ENCODE measurements at places on chromosomes 7 and 10.

DNA sequence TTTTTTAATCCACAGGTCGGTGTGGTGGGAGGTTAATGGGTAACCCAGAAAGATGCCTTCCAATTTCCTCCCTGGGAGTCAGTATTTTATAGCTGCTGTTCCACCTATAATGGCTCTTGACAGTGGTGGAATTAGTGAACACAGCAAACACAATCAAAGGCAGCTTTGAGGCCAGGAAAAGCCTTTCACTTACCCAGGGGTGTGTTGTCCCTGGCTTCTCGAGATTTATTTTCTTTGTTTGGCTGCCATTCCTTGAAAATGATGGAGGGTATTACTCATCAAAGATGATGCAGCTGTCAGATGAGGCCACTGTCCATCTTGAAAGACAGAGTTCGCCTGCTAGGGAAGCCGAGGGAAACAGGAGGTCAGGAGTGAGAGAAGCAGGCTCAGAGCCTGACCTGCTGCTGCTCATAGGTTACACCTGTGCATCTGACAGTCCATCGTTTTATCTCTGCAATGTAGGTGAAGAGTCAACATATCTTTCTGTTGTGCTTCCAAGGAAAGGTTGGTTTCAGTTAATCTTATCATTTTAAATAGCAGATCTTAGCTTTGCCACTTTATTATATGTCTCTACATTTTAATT is 221.6 kb downstream of the XPNPEP1 start:
- no peak for DNase-seq

- DNase-seq: no peak
These were observed 5.3 kb downstream of the ESYT2 start for GRCh38 chr7:158824028-158824427.

GRCh38 chr10:93346108-93346507 is 136.0 kb downstream of the MYOF start:
- no peak for DNase-seq

GRCh38 chr7:88586219-88586618 is 173.3 kb upstream of the ZNF804B start:
- no peak for DNase-seq

- no peak for DNase-seq
These were observed 20.3 kb upstream of the NFKB2 start for GRCh38 chr10:102375250-102375649.

GRCh38 chr7:36316319-36316718 is 73.3 kb upstream of the ANLN start:
- DNase-seq: no peak

- DNase-seq: no peak
These were observed 172.4 kb downstream of the FZD1 start for GRCh38 chr7:91436655-91437054.

GRCh38 chr7:80940539-80941207 is 21.8 kb upstream of the SEMA3C start:
- no peak for DNase-seq

GRCh38 chr7:116337800-116338199 is 127.5 kb downstream of the TES start:
- no peak for DNase-seq

GRCh38 chr7:139431010-139431409 is 52.5 kb downstream of the KLRG2 start:
- no peak for DNase-seq

GRCh38 chr10:88853155-88853881 is 1.7 kb upstream of the ANKRD22 start:
- DNase-seq: no peak

- peak; percentile 6 for DNase-seq
These were observed 51.2 kb downstream of the KIF5B start for GRCh38 chr10:32005050-32005449.

DNA sequence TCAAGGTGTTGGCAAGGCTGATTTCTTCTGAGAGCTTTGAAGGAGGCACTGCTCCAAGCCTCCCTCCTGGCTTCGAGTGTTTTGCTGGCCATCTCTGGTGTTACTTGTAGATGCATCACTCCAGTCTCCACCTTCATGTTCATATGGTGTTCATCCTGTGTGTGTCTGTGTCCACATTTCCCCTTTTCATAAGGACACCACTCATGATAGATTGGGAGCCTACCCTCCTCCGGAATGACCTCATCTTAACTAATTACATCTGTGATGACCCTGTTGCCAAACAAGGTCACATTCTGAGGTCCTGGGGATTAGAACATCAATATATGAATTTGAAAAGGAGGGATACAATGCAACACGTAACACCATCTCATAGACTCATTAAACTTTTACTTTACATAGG is 119.0 kb downstream of the CREB5 start:
- no peak for DNase-seq

DNA sequence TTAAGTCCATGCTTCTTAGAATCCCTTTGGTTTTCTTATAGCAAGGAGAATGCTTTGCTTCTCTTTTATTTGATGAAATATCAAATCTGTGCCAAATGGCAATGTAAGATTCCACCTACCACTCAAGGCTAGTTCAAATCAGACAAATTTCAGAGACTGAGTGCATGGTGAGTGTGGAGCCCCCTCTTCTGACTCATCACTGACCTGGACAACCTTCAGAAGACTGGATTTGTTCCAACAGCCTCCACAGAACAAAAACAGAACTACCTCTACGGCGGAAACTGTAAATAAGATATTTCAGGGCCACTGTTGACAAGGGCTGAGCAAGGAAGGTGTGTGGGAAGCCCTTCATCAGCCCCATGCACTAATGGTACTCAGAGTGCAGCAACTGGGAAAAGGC is 21.1 kb downstream of the NCAPG2 start:
- no peak for DNase-seq

DNA sequence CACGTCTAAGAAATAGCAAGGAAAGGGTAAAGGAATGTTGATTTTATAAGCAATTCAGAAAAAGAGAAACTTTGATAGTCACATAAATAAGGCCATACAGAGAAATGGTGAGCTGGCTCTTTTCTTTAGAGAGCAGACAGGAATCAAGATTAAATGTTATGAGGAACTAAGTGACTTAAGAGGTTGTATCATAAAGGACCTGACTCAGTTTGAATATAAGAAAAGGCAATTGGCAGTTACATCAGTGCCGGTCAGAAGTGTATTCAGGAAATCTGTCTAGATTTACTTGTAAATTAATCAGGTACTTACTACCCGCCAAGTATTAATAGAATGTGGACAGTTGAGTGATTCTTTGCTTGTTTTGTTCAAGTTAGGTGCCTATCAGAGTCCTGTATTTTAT is 2.1 kb downstream of the MRPL32 start:
- no peak for DNase-seq

DNA sequence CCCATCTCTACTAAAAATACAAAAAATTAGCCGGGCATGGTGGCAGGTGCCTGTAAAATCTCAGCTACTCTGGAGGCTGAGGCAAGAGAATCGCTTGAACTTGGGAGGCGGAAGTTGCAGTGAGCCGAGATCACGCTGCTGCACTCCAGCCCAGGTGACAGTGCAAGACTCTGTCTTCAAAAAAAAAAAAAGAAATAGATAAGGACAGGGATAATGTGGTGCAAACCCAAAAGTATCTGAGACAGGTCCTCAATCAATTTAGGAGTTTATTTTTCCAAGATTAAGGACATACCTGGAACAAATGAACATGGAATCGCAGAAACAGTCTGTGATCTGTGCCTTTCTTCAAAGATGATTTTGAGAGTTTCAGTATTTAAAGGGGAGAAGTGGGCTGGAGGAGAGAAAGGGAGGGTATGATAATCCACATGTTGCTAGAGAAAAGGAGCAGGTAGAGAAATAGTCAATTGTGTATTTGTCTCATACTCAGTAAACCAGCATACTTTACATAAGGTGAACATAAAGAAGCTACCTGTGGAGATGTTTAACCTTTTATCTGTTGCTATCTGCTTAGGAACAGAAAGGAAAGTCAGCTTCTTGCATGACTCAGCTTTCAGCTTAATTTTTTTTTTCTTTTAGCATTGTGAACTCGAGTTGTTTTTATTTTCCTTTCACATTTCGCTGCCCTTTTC is 4.9 kb upstream of the MTPN start:
- DNase-seq: no peak

GRCh38 chr10:25023278-25023677 is 6.9 kb downstream of the THNSL1 start:
- DNase-seq: no peak

GRCh38 chr7:102042016-102042656 is 224.7 kb downstream of the CUX1 start:
- DNase-seq: no peak

DNA sequence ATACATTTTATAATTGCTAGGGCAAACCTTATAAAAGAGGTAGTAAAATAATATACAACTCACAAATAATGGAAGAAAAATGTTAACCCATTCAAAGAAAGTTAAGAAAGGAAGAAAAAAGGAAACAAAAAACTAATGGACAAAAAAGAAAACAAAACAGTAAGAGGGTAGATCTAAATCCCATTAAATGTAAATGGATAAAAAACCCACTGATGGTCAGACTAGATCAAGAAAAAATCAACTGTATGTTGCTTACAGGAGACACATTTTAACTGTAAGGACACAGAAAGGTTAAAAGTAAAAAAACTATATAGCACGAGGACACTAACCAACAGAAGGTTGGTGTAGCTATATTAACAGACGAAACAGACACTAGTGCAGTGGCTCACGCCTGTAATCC is 18.0 kb downstream of the FOXL3 start:
- DNase-seq: no peak

GRCh38 chr10:108562105-108562504 is 1361.2 kb downstream of the XPNPEP1 start:
- no peak for DNase-seq

DNA sequence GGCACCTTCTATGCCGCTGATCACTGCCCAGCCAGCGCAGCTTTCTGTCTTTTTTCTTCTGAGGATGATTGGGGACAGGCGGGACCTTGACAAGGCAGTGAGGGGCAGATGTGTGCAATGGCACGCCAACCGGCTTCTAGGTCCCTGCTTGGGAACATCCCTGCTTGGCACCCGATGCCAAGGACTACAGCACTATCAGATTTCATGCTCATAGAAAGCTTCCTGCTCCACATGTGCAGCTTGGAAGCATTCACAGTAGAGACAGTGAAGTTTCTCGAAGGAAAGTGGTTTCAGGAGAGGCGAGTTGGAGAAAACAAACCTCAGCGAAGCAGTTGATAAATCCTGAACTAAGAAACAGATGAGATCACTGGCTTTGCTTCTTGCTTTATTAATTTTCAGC is 267.5 kb upstream of the HABP2 start:
- no peak for DNase-seq

DNA sequence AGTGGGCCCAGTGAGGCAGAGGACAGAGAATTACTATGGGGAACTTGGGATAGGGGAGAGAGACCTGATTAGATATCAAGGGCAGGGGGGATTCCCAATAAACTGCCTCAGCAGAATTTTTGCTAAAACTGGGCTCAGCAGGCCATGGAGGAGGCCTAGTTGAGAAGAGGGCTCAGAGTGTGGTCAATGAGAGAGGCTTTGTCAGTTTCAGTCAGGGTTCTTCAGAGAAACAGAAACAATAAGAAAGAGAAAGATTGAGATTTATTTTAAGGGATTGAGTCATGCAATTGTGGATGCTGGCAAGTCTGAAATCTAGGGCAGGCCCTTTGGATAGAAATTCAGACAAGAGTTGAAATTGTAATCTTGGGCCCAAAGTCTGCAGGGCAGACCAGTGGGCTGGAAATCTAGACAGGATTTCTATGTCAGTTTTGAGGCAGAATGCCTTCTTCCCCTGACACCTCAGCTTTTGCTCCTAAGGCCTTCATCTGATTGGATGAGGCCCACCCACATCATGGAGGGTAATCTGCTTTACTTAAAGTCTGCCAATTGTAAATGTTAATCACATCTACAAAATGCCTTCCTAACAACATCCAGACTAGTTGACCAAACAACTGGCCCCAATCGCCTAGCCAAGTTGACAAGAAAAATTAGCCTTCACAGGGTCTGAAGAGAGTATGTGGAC is 33.5 kb upstream of the CCSER2 start:
- no peak for DNase-seq

DNA sequence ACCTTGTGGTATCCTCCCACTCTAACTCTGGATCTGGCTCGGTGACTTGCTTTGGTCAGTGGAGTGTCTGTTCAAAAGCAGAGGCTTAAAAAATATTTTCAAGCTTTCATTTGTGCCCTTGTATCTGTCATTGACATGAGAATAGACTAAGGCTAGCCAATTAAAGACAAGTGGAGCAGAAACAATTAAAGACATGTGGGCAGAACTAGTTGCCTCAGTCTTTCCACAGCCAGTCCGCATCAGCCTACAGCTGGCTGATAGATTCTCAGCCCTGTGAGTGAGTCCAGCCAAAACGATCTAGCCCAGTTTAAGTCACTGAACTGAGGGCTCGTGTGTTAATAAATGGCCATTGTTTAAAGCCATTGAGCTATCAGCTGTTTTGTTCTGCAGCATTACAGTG is 185.2 kb upstream of the DGKB start:
- no peak for DNase-seq

GRCh38 chr7:69780379-69780778 is 182.1 kb downstream of the AUTS2 start:
- no peak for DNase-seq

GRCh38 chr7:6398943-6399342 is 48.8 kb downstream of the DAGLB start:
- no peak for DNase-seq

GRCh38 chr10:34275626-34276130 is 539.4 kb downstream of the PARD3 start:
- DNase-seq: no peak

DNA sequence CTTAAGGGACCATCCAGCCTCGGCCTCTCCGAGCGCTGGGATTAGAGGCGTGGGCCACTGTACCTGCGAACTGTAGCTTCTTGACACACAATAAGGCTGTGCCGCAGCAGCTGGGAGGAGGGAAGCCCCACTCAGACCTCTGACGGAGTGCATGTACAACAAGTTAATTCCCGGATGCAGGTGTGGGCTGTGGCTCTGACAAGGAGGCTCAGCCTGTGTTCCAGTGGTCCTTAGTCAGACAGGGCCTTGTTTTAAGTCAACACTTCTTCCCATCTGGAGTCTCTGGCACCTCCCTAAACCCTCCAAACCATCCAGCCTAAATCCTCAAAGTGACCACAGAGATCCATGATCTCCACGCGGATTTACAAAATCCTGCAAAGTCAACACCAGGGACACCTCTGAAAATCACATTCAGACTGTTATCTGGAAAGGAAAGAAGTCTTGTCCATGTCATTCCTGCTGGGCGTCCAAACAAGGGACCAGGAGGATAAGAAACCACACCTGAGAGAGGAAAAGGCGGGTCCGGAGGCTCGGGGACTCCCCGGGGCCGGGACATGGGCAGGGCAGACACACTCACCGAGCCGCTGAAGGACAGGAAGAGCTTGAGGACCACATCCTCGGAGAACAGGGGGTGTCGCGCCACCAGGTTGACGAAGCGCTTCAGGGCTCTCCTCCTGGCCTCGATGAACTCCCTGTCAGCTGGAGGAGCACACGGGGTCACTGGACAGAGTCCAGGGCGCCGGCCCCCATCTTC is 29.4 kb downstream of the NUDT1 start:
- DNase-seq: no peak

GRCh38 chr10:117350909-117351308 is 24.3 kb downstream of the PDZD8 start:
- DNase-seq: no peak

- DNase-seq: no peak
These were observed 101.8 kb downstream of the FAS start for GRCh38 chr10:89092439-89092838.

Data from fibroblast of skin of left biceps (primary cell).